ENCODE measurements at places on chromosomes 1 and 21.

- no peak for DNase-seq
These were observed 6.5 kb upstream of the DR1 start for GRCh38 chr1:93339171-93339697.

DNA sequence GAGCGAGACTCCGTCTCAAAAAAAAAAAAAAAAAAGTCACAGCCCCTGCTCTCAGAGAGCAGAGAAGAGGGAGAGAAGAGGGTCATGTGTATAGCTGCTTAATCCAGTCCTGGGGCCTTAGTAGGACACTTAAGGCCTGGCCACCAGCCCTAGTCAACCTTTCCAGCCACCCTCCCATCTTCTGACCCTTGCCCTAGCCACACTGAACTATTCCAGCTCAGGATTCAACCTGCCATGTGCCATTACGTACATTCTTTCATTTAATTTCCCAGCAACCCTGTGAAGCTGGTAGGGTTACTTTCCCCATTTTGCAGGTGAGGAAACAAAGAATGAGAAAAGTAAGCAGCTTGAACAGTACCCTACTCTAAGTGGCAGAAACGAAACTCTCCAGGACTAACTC, 9.0 kb downstream of the FOXO6 start:
- no peak for DNase-seq

DNA sequence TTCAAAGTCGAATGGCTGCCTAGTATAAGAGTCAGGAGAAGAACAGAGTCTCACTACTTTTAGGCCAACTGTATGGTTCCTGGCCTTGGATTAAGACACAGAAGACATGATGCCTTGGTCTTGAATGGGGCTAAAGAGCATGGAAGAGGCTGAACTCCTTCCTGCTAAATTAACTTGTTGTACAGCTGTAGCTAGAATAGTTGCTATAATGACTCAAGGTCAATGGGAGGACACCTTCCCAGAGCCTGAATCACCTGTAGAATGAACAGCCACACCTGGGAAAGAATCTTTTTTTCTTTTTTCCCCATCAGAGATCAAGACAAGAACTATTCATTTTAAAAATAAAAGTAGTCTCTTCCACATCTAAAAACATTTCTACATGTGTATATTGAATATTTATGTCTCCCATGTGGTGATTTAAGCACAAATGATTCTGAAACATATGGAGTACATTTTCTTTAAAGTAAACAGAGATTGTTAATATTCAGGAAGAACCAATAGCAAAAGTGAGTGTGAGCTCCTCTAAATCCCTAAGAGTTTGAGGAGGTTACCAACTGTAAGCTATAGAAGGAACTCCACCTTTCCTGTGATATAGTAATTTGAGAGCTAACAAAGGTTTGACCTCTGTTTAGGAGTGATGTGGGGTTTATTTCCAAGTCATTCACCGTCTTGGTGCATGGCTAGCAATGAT, 191.3 kb downstream of the TGFB2 start:
- no peak for DNase-seq

GRCh38 chr1:165436994-165437393, 7.9 kb downstream of the RXRG start:
- DNase-seq = no peak

DNA sequence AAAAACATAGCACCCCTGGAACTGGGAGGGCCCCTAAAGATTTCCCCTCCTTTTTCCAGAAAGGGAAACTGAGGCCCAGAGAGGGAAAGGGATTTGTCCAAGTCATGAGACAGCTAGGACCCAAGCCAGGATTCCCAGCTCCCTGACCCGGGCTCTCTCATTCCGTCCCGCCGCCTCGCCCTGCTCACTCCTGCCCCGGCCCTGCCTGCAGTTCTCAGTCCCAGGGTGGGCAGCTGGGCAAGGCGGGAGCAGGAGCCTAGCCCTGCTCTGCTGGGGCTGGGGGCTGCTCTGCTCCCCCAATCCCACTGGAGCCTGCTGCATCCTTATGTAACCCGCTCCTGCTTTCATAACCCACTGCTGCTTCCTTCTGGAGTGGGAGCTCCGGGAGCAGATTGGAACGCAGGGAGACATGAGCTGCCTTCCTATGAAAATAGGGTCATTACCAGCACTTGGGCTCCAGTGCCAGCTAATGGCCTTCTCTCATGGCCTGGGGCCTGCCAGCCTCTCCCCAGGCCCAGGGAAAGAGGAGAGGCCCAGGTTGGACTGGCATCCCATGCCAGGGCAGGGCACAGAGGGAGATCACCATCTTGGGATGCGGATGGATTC, 84.5 kb downstream of the CAMK2N1 start:
- DNase-seq = no peak

GRCh38 chr1:44568128-44568900, 106.0 kb downstream of the TMEM53 start:
- DNase-seq = peak; percentile 13

- no peak for DNase-seq
These were observed 66.6 kb downstream of the MTR start for GRCh38 chr1:236861560-236862218.

GRCh38 chr1:245336149-245336983, 181.6 kb downstream of the KIF26B start:
- DNase-seq = no peak

- no peak for DNase-seq
These were observed 94.5 kb upstream of the LPGAT1 start for GRCh38 chr1:211925016-211925415.
